ENCODE measurements at places on chromosomes 11 and 22.
A peak's percentile ranks its signal among the peaks of the same experiment; 100 is the strongest.

GRCh38 chr11:116312570-116313391 is 460.0 kb downstream of the BUD13 start:
- no peak for DNase-seq

DNA sequence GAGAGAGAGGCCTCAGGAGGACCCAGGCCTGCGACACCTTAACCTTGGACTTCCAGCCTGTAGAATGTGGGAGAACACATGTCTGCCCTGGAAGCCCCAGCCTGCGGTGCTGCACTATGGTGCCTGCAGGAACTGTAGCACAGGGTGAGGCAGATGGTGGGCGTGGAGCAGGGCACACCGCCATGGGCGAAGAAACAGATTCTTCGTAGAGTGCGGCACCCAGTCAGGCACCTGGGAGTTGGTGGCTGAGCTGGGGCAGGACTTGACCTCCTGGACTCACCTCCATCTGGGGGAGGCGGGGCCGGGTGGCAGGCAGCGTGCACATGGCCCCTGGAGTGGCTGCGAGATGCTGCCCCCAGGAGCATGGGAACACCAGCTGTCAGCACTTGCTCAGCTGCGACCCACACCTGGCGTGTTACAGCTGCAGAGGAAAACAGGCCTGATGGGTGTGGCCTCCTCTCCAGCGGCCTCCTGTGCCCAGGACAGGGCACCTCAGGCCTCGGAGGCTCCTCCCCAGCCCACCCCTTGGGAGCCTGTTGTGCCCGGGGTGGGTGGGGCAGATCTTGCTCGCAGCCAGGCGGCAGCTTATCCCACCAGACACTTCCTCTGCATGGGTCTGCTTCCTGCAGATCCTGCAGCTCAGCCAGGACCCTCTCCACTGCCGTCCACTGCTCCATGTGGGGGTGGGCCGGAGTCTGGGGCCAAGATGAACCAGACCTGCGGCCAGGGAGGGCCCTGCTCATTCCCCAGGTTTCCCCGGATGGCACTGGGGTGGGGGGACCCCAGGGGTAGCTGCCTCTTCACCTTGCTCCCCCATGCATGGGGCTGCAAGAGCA is 80.4 kb downstream of the MYEOV start:
- no peak for DNase-seq

DNA sequence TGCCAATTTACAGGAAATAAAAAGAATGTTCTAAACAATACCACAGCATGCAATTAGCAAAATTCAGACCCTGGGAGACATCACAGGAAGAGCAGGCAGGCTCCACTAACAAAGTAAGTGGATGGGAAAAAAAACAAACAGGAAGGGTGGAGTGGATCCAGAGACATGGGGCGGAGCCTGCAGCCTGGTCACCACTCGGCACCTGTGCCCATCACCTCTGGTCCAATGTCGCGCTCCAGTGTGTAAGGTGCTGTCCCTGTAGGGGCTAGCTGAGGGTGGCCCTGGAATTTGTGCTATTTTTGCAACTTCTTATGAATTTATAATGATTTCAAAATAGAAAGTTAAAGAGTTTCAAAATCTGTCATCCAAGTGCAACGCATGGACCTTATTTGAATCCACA is 11.0 kb upstream of the MOB2 start:
- no peak for DNase-seq

- no peak for DNase-seq
These were observed 85.0 kb downstream of the ATG16L2 start for GRCh38 chr11:72899238-72899637.

- no peak for DNase-seq
These were observed 80.5 kb downstream of the MPPED2 start for GRCh38 chr11:30505603-30506002.

GRCh38 chr11:117902001-117902845 is 25.8 kb upstream of the FXYD6 start:
- no peak for DNase-seq

GRCh38 chr11:118909619-118910308 is 16.0 kb downstream of the BCL9L start:
- no peak for DNase-seq

- DNase-seq = no peak
These were observed 2.7 kb downstream of the SERGEF start for GRCh38 chr11:18010121-18010670.

DNA sequence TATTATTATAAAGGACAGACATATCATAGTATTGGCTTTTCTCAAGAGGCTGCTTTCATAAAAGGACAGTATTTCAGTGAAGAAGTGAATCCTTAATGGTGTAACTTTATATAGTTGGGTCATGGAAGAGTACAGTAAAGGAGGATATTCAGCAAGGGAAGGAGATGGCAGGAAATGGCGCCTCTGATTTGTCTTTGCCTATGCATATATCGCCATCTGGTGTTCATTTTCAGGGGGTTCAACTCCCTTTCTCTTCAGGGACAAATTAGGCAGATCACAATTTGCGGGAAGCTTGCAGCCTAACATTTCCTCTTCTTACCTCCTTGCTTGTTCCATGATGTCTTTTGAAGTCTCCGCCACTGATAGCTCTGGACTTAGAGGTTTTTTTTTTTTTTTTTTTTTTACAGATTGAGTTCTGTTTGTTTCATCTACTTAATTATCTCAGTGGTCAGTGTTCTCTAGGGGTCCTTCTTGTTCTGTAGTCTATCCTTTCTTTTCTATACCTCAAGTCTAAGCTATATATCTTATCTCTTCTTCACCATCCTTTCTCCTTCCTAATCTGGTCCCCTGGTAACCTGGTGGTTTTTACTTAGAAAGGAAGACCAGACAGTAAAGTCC is 21.8 kb upstream of the RRM1 start:
- peak; percentile 65 for DNase-seq

DNA sequence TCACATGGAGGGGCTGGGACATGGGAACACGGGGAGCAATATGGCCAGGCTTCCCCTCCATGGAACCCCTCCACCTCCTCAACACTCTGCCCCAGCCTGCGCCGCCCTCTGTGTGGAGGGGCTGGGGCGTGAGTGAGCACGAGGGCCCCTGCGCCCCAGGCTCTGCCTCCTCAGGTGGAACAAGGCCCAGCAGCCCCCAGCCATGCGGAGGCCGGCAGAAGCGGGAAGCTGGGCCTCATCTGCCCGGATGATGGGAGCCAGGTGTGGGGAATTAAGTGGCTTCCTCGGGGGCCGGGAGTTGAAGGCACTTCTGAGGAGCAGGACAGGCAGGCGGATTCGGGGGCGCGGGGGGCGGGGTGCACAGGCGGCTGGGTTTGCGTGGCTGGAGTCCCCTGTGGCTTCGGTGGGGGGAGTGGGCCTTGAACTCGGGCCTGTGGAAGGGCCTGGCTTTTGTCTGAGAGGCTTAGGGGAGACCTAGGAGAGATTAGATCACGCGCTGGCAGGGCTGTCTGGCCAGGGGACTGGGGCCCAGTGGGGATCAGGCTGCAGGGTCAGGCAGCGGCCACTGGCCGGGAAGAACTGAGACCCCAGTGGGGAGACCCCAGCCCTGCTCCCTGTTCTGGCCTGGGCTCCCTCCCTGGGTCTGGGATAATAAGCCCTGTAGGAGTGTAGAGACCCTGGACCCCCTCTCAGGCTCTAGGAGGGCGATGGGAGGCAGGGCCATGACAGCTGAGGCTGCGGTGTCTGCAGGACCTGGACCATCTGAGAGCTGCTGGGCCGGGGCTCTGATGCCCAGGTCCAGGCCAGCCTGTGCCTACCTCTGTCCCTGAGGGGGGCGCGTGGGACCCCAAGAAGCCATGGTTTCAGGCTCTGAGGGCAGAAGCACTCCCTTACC is 13.3 kb downstream of the PRR33 start:
- no peak for DNase-seq

DNA sequence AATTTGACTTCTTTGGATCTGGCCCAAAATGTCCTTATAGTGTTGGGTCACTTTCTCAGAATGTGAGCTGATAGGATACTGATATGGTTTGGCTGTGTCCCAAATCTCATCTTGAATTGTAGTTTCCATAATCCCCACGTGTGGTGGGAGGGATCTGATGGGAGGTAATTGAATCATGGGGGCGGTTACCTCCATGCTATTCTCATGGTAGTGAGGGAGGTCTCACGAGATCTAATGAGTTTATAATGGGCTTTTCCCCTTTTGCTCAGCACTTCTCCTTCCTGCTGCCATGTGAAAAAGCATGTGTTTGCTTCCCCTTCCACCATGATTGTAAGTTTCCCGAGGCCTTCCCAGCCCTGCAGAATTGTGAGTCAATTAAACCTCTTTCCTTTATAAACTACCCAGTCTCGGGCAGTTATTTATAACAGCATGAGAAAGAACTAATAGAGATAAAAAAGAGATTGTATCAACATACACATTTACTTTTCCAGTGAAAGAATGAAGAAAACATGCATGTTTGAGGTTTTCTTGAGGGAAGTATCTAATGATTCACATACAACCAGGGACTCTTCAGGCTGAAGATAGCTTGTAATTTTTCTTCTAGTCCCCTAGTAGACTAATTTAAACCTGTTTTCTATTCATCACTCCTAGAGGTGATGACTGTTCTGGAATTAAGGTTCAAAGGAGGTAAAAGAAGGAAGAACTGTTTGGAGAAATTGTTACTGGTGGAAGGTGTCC is 17.3 kb upstream of the CSTF3 start:
- DNase-seq = no peak

DNA sequence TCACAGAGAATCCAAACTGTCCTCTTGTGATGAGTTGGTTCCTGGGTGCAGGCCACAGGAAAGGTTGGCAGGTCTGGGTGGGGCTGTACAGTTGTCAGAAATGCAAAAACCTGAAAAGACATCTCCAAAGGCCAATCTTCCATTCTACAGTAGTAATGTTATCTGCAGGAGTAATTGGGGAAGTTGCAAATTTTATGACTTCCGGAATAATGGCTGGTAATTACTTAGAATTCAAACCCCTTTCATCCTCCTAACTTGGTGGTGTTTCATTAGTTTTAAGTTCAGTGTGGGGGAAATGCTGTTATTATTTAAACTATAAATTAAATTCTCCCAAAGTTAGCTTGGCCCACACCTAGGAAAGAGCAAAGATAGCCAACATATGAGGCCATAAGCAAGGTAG is 64.7 kb upstream of the FAT3 start:
- no peak for DNase-seq

- DNase-seq = no peak
These were observed 725.2 kb downstream of the DLG2 start for GRCh38 chr11:84901991-84902390.

GRCh38 chr22:40039482-40040115 is 44.8 kb downstream of the FAM83F start:
- DNase-seq = no peak
